ENCODE measurements at places on chromosomes 7 and 10.

DNA sequence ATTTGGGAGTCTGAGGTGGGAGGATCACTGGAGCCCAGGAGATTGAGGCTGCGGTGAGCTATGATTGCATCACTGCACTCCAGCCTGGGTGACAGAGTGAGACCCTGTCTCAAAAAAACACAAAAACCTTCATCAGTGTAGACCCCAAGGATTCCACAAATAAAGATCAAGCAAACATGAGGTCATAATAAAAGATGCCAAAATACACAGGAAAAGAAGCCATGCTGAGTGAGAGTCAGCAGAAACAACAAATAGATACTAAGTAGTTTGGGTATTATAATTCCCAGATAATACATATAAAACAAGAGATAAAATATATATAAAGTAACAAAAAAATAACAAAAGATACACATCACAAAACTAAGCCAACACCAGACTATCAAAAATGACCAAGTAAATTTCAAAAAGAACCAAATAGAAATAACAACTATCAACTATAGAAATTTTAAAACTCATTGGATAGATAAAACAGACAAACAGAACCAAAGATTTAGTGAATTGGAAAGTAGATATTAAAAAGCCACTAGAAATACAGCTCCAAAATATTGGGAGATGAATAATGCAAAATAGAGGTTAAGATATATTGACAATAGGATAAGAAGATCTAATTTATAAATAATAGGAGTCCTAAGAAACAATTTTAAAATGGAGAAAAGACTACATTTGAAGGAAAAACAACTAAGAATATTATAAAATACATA, 48.9 kb upstream of the FHIP2A start:
- H3K36me3 ChIP-seq = no peaks in the 10 kb centered on the region
- no peak overlapping the region for H3K4me3 ChIP-seq
- DNase-seq = no peak
- H3K4me1 ChIP-seq = no peaks in the 10 kb centered on the region
- no peak overlapping the region for H3K27ac ChIP-seq

- H3K4me1 ChIP-seq = no peaks in the 10 kb centered on the region
- no peak for DNase-seq
Observed at GRCh38 chr10:113506476-113506875, 46.4 kb upstream of the HABP2 start.

- no peaks in the 10 kb centered on the region for H3K27me3 ChIP-seq
- H3K4me1 ChIP-seq = no peaks in the 10 kb centered on the region
- no peak overlapping the region for H3K4me3 ChIP-seq
- DNase-seq = no peak
Observed at GRCh38 chr7:11642276-11642675, 189.7 kb downstream of the THSD7A start.

DNA sequence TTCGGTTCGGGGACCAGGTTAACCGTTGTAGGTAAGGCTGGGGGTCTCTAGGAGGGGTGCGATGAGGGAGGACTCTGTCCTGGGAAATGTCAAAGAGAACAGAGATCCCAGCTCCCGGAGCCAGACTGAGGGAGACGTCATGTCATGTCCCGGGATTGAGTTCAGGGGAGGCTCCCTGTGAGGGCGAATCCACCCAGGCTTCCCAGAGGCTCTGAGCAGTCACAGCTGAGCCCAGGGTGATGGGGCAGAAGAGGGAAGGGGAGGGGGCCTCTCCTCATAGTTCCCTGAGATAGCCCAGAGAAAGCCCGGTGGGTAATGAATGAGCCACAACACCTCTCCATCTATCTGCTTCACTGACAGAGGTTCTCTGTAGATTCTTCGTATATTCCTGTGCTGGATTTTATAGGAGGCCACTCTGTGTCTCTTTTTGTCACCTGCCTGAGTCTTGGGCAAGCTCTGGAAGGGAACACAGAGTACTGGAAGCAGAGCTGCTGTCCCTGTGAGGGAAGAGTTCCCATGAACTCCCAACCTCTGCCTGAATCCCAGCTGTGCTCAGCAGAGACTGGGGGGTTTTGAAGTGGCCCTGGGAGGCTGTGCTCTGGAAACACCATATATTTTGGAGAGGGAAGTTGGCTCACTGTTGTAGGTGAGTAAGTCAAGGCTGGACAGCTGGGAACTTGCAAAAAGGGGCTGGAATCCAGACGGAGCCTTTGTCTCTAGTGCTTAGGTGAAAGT, 16.4 kb downstream of the PRSS2 start:
- no peak overlapping the region for H3K4me3 ChIP-seq
- no peak for DNase-seq
- H3K4me1 ChIP-seq = no peaks in the 10 kb centered on the region

GRCh38 chr10:72661431-72661830, 30.5 kb upstream of the MCU start:
- no peak for DNase-seq
- H3K27me3 ChIP-seq = no peaks in the 10 kb centered on the region
- no peak overlapping the region for H3K27ac ChIP-seq
- no peaks in the 10 kb centered on the region for H3K36me3 ChIP-seq
- peaks cover 2% of the 10 kb centered on the region for H3K4me1 ChIP-seq

- no peak overlapping the region for H3K4me3 ChIP-seq
- no peaks in the 10 kb centered on the region for H3K27me3 ChIP-seq
- no peak overlapping the region for H3K27ac ChIP-seq
- no peaks in the 10 kb centered on the region for H3K36me3 ChIP-seq
- DNase-seq = no peak
Observed at GRCh38 chr7:50274361-50274760, 30.2 kb upstream of the IKZF1 start.

DNA sequence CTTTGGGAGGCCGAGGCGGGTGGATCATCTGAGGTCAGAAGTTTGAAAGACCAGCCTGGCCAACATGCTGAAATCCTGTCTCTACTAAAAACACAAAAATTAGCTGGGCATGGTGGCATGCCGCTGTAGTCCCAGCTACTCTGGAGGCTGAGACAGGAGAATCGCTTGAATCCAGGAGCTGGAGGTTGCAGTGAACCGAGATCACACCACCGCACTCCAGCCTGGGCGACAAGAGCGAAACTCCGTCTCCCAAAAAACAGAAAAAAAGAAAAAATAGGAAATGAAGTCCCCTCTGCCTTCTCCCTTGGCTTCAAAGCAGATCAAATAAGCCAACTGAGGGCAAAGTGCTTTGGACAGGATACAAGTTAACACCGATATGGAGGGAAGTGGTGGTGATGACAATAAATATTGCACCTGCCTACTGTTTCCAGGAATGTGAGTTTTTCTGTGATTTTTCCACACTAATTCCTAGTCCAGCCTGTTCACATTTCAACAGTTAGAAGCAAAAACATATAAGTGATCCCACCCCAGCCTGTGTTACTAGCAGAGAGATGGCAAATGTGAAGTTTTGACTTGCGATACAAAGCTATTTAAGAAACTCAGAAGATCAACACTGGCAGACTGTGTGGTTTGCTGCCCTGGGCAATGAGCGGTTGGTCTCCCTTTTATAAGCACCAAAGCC, 291.2 kb upstream of the AOAH start:
- H3K27ac ChIP-seq = no peak overlapping the region
- H3K36me3 ChIP-seq = no peaks in the 10 kb centered on the region
- H3K4me3 ChIP-seq = no peak overlapping the region
- no peaks in the 10 kb centered on the region for H3K4me1 ChIP-seq
- no peak for DNase-seq
- H3K27me3 ChIP-seq = no peaks in the 10 kb centered on the region

GRCh38 chr7:101468546-101469275, 106.0 kb downstream of the COL26A1 start:
- no peak overlapping the region for H3K27ac ChIP-seq
- no peaks in the 10 kb centered on the region for H3K27me3 ChIP-seq
- DNase-seq = no peak
- H3K4me3 ChIP-seq = no peak overlapping the region

- peaks cover 5% of the 10 kb centered on the region for H3K4me1 ChIP-seq
- H3K27ac ChIP-seq = no peak overlapping the region
- no peaks in the 10 kb centered on the region for H3K27me3 ChIP-seq
- H3K36me3 ChIP-seq = no peaks in the 10 kb centered on the region
- DNase-seq = no peak
Observed at GRCh38 chr7:103854611-103855010, 134.8 kb downstream of the RELN start.

GRCh38 chr10:128027822-128028507, 98.3 kb downstream of the MKI67 start:
- H3K4me3 ChIP-seq = no peak overlapping the region
- H3K36me3 ChIP-seq = no peaks in the 10 kb centered on the region
- H3K27me3 ChIP-seq = no peaks in the 10 kb centered on the region
- no peak overlapping the region for H3K27ac ChIP-seq

- H3K4me1 ChIP-seq = no peaks in the 10 kb centered on the region
- H3K27ac ChIP-seq = no peak overlapping the region
- H3K36me3 ChIP-seq = peaks cover 9% of the 10 kb centered on the region
- H3K27me3 ChIP-seq = no peaks in the 10 kb centered on the region
Observed at GRCh38 chr10:133438711-133439273, 14.4 kb upstream of the SPRN start.

GRCh38 chr10:121187391-121187790, 336.2 kb downstream of the WDR11 start:
- no peak for DNase-seq
- no peak overlapping the region for H3K27ac ChIP-seq
- H3K36me3 ChIP-seq = no peaks in the 10 kb centered on the region
- H3K27me3 ChIP-seq = no peaks in the 10 kb centered on the region
- no peaks in the 10 kb centered on the region for H3K4me1 ChIP-seq
- H3K4me3 ChIP-seq = no peak overlapping the region

- H3K27me3 ChIP-seq = no peaks in the 10 kb centered on the region
- no peak overlapping the region for H3K4me3 ChIP-seq
- no peak for DNase-seq
- no peaks in the 10 kb centered on the region for H3K36me3 ChIP-seq
- no peaks in the 10 kb centered on the region for H3K4me1 ChIP-seq
Observed at GRCh38 chr7:143047326-143047725, 4.8 kb upstream of the OR6V1 start.

- H3K27me3 ChIP-seq = no peaks in the 10 kb centered on the region
- H3K36me3 ChIP-seq = no peaks in the 10 kb centered on the region
- H3K4me1 ChIP-seq = peaks cover 7% of the 10 kb centered on the region
Observed at GRCh38 chr10:76398043-76398710, 966.8 kb downstream of the LRMDA start.

DNA sequence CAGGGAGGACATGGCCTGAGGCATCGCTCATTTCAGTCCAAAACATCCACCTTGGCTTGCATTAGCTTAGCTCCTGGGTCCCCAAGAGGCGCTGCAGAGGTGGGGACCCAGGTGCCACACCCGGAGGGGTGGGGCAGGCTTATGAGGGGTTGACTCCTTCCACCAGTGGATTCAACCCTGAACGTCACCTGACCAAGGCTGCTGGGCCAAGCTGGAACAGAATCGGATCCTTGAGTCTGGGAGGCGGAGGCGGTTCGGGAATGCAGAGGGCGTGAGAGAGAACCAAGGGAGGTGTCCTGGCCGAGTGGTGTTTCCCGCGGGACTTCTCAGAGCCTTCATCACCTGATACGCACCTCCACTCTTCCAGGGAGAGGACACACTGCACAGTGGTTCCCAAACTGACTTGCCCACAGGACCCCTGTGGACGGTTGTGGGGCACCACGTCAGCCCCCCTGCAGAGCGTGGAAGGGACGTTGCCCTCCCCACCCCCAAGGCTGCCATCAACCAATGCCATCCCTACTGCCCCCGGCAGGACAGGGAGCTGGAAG, 4.5 kb upstream of the MICALL2 start:
- H3K4me3 ChIP-seq = no peak overlapping the region
- no peaks in the 10 kb centered on the region for H3K4me1 ChIP-seq
- DNase-seq = no peak

DNA sequence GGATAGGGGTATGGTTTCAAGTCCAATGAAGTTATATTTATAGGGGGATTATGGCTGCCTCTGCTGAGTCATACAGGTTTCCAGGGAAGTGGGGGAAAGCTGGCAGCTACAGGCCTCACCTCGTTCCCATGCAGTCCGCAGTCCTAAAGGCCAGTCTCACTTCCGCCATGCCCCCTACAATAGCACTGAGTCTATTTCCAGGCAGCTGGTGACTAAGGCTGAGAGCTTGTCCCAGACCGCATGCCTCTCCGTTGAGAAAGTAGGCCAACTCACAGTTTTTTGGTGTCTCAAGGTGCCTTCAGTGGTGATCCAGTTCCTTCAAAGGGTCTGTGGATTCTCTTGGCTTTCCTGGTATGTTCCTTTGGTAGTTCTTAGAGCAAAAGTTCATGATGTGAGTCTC, 203.9 kb upstream of the GLI3 start:
- DNase-seq = no peak
- H3K27me3 ChIP-seq = no peaks in the 10 kb centered on the region
- H3K4me3 ChIP-seq = no peak overlapping the region
- no peak overlapping the region for H3K27ac ChIP-seq
- H3K36me3 ChIP-seq = no peaks in the 10 kb centered on the region

- peaks cover 4% of the 10 kb centered on the region for H3K4me1 ChIP-seq
- H3K4me3 ChIP-seq = no peak overlapping the region
- DNase-seq = no peak
- H3K27me3 ChIP-seq = no peaks in the 10 kb centered on the region
Observed at GRCh38 chr7:133036289-133036688, 45.6 kb downstream of the CHCHD3 start.

GRCh38 chr10:100518761-100519241, 860 bp downstream of the SEC31B start:
- H3K4me1 ChIP-seq = no peaks in the 10 kb centered on the region
- H3K4me3 ChIP-seq = peak overlapping the region; percentile 73
- peaks cover 4% of the 10 kb centered on the region for H3K27me3 ChIP-seq
- H3K27ac ChIP-seq = no peak overlapping the region

GRCh38 chr7:105298439-105298894, 90.3 kb downstream of the SRPK2 start:
- peak; percentile 47 for DNase-seq
- H3K27me3 ChIP-seq = no peaks in the 10 kb centered on the region
- no peak overlapping the region for H3K27ac ChIP-seq
- H3K4me1 ChIP-seq = peaks cover 3% of the 10 kb centered on the region
- H3K4me3 ChIP-seq = no peak overlapping the region

- H3K36me3 ChIP-seq = 0 out of 2 replicates have a peak, but pooled peaks cover 5% of the 10 kb centered on the region
- H3K4me3 ChIP-seq = no peak overlapping the region
- H3K27me3 ChIP-seq = no peaks in the 10 kb centered on the region
- peaks cover 3% of the 10 kb centered on the region for H3K4me1 ChIP-seq
- no peak overlapping the region for H3K27ac ChIP-seq
Observed at GRCh38 chr10:12822126-12822892, 179.2 kb downstream of the CCDC3 start.

DNA sequence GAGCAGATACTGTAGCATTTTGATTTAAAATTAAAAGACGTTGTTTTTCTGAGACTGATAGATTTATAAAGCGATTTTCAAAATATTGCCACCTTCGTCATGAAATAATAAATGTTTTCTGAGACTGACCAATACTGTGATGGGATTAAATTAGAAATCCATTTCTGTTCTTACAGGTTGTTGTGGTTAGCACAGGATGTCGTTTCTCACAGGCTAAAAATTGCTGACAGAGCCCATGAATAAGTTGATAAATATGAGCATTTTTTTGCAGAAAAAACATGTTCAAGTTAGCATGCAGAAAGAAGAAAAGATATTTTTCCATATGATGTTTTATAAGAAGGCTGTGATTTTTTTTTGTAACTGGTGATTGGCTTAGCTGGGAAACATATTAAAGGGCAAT, 66.8 kb downstream of the POU6F2 start:
- no peak for DNase-seq
- no peak overlapping the region for H3K27ac ChIP-seq
- H3K4me1 ChIP-seq = no peaks in the 10 kb centered on the region
- no peak overlapping the region for H3K4me3 ChIP-seq
- H3K27me3 ChIP-seq = no peaks in the 10 kb centered on the region

- no peaks in the 10 kb centered on the region for H3K36me3 ChIP-seq
- H3K4me3 ChIP-seq = no peak overlapping the region
- no peak for DNase-seq
- no peaks in the 10 kb centered on the region for H3K27me3 ChIP-seq
Observed at GRCh38 chr10:48910548-48910947, 29.1 kb downstream of the LRRC18 start.

GRCh38 chr7:37359662-37360444, 88.8 kb downstream of the ELMO1 start:
- no peaks in the 10 kb centered on the region for H3K36me3 ChIP-seq
- no peak overlapping the region for H3K4me3 ChIP-seq
- no peak for DNase-seq
- 0 out of 2 replicates have a peak, but pooled peaks cover 2% of the 10 kb centered on the region for H3K4me1 ChIP-seq
